ENCODE measurements at places on chromosomes 7 and 10.

DNA sequence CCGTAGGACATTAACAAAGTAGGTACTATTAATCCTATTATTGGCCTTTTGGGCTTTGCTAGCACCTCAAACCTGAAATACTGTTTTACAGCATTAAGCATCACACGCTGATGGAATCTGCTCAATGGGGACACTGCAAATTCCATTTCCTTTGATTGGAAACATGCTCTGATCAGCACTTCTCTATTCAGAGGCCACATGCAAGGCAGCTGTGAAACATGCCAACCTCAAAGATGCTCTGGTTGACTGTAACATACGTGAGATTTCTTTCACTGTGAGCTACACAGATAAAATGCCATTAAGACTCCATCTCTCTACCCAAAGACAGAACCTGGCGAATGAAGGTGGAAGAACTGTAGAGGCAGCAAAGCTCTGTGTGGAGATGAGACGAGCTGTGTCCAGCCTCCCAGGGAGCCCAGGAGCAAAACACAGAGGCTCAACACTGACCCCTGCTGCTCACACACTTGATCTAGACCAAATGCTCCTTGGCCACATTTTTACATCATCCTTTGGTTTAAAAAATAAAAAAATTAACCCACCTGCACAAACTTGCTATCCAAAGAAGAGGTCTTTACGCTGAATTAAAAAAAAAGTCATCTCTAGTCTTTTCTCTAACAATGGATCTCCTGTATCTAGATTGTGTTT is 8.0 kb downstream of the RSU1 start:
- peak; percentile 52 for DNase-seq

DNA sequence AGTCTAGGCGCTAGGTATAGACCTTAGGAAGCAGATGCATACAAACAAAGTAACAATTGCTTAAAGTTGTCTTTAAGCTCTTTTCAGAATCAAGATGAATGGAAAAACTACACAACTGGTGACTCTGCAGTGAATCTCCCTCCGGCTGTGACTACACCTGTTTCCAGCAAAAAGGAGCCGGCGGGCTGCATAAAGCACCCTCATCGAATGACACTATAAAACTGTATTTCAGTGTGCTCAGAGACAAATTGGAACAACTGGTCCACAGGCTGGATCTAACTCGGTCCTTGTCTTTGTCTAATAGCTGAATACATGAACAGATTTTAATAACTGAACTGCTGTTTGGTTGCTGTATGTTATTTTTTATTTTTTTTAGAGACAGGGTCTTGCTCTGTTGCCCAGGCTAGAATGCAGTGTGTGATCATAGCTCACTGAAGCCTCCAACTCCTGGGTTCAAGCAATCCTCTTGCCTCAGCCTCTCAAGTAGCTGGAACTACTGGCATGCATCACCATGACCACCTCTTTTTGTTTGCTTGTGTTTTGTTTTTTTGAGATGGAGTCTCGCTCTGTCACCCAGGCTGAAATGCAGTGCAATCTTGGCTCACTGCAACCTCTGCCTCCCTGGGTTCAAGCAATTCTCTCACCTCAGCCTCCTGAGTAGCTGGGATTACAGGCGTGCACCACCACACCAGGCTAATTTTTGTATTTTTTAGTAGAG is 64.2 kb upstream of the SVIL start:
- no peak for DNase-seq

GRCh38 chr7:114691605-114692004 is 230.3 kb upstream of the MDFIC start:
- no peak for DNase-seq

GRCh38 chr7:150898475-150899011 is 46.2 kb downstream of the AOC1 start:
- peak; percentile 86 for DNase-seq
